ENCODE measurements at places on chromosomes 7 and 10.
A peak's percentile ranks its signal among the peaks of the same experiment; 100 is the strongest.

- DNase-seq, result no peak
These were observed 540.3 kb downstream of the INHBA start for GRCh38 chr7:41162612-41163011.

DNA sequence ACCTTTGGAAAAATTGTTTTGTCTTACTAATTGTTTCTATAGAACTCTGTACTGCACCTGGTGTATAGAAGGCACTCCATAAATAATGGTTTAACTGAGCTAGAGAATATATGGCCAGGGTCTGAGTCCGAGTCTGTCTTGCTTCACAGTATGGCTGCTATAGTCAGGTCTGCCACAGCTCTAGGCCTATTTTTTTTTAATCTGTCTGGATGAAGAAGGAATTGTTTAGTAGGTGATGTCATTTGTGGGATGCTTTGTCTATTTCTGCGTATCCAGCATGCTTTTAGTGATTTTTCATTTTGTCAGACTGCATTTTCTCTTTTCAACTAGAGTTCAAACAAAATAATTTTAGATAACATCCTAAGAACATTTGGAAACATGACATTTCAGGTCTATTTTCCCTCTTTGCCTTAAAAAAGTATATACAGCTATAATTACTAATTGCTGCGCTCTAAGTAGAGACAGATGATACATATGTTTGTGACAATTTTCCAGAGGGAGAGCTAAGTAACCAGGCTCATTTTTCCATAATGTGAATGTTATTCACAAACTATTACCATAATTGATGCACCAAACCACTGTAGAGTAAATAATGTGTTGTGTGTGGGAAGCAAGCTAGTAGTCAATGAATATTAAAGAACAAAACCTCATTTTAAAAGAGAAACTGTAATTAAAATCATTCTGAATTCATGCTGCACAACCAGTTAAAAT is 361.7 kb downstream of the AUTS2 start:
- no peak for DNase-seq

DNA sequence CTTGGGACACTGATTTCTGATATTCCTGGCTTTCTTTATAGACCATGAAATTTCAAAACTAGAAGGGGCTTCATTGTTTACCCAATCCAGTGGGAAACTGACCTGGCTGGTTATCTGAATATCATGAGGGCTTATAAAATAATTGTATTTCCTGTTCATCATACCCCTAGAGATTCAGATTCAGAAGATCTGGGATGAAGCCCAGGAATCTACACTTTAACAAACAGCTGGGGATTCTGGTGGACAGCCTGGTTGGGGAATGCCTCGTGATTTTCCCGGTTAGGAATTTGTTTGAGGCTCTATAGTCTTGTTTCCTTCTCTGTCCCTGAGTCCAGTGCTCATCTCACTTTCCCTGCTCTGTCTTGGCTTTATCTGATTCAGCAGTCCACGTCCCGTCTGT is 110.3 kb downstream of the ADRA2A start:
- no peak for DNase-seq

DNA sequence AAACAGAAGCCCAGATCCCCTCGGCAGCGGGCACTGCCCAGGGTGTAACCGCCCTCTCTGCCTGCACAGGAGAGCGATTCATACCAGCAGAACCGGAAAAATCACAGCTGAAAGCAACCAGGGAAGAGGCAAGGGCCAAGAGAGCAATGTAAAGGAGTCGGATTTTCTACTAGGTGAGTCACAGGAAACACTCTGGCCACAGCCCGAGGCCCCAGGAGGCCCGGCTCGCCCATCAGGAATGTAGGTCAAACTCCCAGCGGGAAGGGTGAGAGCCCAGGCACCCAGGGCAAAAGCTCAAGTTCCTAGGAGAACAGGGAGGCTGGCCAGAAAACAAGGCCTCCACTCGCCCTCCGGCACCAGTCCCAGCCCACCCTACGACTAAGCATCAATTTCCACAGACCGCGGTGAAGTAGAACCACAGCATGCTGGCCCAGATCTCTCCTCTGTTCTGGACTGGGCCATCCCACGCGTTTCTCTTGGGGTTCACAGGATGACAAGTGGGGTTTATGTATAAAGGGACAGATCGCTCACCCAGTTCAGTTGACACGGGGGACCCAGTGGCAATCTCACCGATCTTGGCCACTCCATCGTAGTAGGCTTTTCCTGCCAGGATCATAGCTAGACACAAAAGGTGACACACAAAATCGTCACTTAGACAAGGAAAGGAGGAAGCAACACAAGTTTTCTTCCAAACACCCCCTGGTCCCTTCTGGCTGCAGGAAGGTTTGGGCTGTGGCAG is 46.2 kb downstream of the BAIAP2L1 start:
- DNase-seq, result peak; percentile 13

- no peak for DNase-seq
These were observed 279.5 kb upstream of the AKR1E2 start for GRCh38 chr10:4546500-4546899.

GRCh38 chr10:122537545-122537944 is 23.0 kb upstream of the DMBT1 start:
- no peak for DNase-seq

- no peak for DNase-seq
These were observed 298.3 kb upstream of the ZMIZ1 start for GRCh38 chr10:78770167-78771090.

- DNase-seq, result peak; percentile 51
These were observed 62.9 kb upstream of the FAM171A1 start for GRCh38 chr10:15433850-15434537.
